Large intestine (tissue), 12 donors: ENCODE measurements at places on chromosomes 3 and 15. TPM values are rescaled to one million over a fixed set of nuclear protein-coding genes. Genes with fewer than 3 reads are reported as not detected.
A peak's percentile ranks its signal among the peaks of the same experiment; 100 is the strongest.

GRCh38 chr3:21331321-21331720 lies 419.7 kb downstream of the ZNF385D start:
- no peak overlapping the region for H3K4me3 ChIP-seq
- H3K4me1 ChIP-seq: no peaks in the 10 kb centered on the region
- H3K27me3 ChIP-seq: no peaks in the 10 kb centered on the region
- DNase-seq: no peak

The GABRG3 gene
- polyA plus RNA-seq: 0.57 TPM

DNA sequence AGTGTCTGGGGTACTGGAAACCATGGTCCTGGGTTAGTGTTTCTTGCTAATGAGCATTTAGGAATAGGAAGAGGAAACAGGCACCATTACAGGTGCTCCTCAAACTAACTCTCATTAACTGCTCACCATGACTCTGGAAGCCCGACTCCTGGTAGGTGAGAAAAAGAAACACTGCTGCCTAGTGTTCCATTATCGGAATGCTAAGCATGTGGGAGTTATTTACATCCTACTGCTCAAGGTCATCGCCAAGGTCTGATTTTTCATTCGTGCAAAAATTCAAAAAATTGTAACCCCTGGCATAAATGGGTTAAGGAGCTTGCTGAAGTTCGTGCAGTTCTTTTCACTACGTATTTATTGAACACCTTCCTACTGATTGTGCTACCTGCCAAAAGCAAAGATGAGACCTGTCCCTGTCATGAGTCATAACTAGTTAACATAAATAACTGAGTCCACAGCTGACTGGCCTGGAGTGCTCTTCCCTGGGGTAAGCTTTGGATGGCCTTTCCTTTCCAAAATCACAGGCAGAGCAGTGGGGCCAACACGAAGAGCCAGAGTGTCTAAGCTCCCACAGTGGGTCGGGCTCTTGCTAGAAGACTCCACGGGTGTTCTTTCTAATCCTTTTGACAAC lies 22.7 kb upstream of the PAQR5 start:
- no peaks in the 10 kb centered on the region for H3K36me3 ChIP-seq
- no peak overlapping the region for H3K4me3 ChIP-seq
- DNase-seq: no peak
- H3K27ac ChIP-seq: no peak overlapping the region
- H3K4me1 ChIP-seq: no peaks in the 10 kb centered on the region
- H3K27me3 ChIP-seq: no peaks in the 10 kb centered on the region

The PDIA5 gene
- 39.6 TPM for polyA plus RNA-seq

- H3K27ac ChIP-seq: no peak overlapping the region
- H3K27me3 ChIP-seq: no peaks in the 10 kb centered on the region
- H3K4me1 ChIP-seq: no peaks in the 10 kb centered on the region
- H3K4me3 ChIP-seq: no peak overlapping the region
These were observed 44.8 kb downstream of the ROPN1B start for GRCh38 chr3:126013751-126014156.

DNA sequence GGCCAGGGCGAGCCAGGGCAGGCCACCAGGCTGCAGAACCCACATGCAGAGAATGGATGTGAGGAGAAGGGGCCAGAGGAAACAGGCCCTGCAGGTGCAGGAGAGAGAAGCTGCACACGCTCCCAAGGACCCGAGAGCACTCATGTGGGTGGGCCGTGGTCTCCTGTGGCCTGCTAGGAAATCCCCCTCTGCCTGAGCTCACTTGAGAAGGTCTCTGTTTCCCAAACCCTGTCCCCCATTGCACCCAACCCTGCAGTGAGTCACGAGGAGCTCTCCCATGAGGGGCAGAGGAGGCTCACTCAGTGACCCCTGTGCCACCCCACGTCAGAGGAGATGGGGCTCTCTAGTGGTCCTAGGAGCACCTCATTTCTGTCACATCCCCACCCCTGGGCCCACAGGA lies 111.1 kb downstream of the KLF13 start:
- no peak overlapping the region for H3K27ac ChIP-seq
- no peak for DNase-seq
- H3K4me1 ChIP-seq: peaks cover 8% of the 10 kb centered on the region

DNA sequence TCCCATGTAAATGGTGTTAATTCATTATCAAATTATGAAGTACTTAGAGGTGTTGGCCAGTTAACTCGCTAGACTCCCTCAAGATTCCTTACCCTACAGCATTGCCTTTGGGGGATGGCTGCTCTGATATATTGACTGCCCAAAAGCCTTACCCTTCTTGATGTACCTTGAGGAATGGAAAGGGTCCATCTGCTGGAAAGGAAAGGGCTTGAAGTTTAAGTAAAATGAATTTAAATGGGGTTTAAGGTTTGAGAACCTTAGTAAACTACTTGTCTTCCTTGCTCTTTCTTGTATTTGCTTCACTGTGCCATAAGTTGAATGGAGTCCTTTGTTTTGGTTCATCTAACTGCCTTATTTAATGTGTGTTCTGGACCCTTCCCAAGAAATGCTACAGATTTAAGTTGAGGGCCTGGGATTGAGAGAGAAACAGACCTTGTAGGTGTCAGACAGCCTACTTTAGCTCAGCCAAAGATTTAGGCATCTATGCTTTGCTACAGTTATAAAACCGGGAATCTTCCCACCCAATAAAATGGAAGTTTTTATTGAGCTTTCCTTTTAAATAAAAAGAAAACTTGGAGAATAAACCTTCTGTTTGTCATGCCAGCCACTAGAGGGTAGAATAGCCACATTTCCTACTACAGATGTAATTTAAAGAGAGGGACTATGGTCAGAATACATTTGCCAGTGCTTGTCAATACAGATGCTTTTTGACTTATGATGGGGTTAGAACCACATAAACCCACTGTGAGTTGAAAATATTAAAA lies 25.3 kb downstream of the CMSS1 start:
- peaks cover 3% of the 10 kb centered on the region for H3K4me1 ChIP-seq
- no peaks in the 10 kb centered on the region for H3K27me3 ChIP-seq
- no peaks in the 10 kb centered on the region for H3K36me3 ChIP-seq
- peak; percentile 11 for DNase-seq

DNA sequence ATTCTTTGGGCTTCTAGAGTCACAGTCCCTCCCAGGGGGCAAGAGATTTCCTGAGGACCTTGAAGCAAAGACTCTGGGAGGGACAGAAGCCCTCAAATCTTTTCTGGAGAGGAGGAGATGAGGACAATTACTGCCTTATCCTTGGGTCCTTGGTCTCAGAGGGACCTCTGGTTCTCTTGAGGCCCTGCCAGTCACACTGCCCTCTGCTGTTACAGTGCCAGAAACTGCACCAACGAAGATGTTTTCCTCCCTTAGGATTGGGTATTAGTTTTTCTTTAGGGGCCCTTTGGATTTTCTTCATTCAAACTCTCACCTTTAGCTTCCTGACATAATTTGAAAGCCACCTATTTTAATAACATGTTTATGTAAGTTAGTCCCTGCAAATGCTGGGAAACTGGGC lies 58.2 kb upstream of the SCN5A start:
- DNase-seq: no peak
- H3K36me3 ChIP-seq: no peaks in the 10 kb centered on the region
- no peak overlapping the region for H3K27ac ChIP-seq
- H3K27me3 ChIP-seq: no peaks in the 10 kb centered on the region

DNA sequence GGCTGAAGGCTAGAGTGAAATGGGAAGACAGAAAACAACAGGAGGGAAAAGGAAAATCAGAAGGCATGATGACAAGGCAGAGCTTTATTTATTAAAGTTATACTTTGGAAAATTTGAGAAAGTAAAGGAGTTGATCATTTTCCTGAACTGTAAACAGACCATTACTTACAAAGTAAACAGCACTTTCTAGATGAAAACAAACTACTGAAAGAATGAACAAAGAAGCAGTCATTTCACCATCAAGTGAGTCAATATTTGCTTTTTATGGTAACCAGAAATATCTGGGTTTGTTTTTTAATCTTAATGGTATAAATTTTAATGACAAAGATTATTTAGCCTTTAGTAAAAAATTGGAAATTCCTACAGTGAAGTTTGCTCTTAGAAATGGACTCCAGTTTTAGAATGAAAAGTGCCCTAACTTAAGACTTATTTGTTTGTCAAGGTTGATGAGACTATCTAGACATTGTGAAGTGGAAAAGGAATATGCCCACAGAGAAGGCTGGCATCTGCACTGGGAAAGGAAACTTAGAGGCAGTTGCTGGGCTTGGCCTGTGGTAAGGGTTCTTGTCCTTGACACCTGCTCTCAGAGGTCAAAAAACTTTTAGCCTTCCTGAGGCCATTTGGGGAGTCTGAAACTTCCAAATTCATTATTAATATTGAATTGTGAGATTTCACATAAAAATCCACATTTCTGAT lies 47.2 kb downstream of the SPTSSB start:
- H3K4me1 ChIP-seq: no peaks in the 10 kb centered on the region
- no peak overlapping the region for H3K4me3 ChIP-seq
- H3K36me3 ChIP-seq: no peaks in the 10 kb centered on the region
- H3K27me3 ChIP-seq: no peaks in the 10 kb centered on the region
- H3K27ac ChIP-seq: no peak overlapping the region

- H3K36me3 ChIP-seq: no peaks in the 10 kb centered on the region
- no peaks in the 10 kb centered on the region for H3K27me3 ChIP-seq
- no peak overlapping the region for H3K27ac ChIP-seq
These were observed 92.1 kb downstream of the SLC49A4 start for GRCh38 chr3:122886946-122887345.

The LARP6 gene
- polyA plus RNA-seq: 6.2 TPM

The CFAP100 gene
- polyA plus RNA-seq: 0.45 TPM
